ENCODE measurements at places on chromosomes 12 and 14.

GRCh38 chr12:16072678-16073077 lies 161.5 kb downstream of the DERA start:
- no peak for DNase-seq

DNA sequence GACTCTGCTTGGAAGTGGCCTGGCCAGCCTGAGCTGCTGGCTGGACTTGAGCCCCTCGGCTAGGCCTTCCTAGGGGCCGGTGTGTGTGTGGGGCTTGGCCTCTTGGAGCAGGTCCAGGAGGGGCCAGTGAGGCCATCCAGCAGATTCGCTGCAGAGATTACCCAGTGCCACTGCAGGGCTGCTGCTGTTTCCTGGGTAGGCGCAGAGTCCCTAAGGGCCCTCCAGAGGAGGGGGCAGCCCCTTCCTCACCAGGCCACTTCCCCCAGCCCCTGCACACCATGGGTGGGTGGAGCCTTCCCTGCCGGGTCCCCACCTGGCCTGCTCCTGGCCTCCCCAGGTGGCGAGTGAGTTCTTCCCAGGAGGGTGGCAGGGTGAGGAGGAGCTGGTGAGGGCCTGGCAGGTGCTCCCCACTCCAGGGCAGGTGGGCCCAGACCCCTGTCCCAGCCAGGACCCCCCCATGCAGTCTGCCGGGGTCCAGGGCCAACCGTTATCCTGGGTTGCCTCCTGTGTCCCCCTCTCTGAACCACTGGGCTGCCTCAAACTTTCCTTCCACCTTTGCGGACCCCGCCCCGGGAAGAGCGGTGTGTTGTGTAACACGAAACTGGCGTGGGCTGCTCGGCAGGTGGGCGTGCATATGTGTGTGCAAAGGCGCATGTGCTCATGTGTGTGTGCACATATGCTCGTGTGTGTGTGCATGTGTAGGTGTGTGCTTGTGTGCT lies 25.1 kb downstream of the ASPG start:
- DNase-seq, result no peak

DNA sequence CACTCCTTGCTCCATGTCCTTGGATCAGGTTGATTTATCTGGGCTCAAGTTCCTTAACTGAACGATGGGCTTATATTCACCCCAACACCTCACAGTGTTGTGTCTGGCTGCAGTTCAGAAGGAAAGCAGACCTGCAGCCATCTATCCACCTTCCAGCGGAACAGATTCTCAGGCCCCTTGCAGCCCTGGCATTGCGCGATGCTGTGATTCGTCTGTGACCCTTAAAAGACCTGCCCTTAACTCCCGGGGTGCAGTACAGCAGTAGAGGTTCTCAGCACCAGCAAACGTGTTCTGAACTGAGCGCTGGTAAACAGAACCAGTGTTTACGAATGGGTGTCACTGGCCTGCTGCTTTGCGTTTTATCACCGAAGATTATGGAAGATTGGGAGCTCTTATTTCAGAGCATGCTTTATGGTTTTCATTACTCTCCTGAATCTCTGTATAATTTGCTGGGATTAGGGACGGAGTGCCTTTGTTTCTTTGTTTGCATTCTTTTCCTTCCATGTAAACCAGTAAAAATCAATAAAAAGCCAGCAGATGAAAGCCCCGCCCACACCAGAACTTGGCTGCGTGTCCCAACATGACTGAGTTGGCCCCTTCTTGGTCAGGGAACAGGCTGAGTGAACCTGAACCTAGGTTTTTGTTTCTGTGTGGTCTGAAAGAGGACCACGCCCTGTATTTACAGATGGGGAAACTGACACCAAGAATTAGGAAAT lies 286.7 kb upstream of the CRY1 start:
- no peak for DNase-seq

- no peak for DNase-seq
Observed at GRCh38 chr12:46773586-46774321, 52.0 kb downstream of the SLC38A4 start.

DNA sequence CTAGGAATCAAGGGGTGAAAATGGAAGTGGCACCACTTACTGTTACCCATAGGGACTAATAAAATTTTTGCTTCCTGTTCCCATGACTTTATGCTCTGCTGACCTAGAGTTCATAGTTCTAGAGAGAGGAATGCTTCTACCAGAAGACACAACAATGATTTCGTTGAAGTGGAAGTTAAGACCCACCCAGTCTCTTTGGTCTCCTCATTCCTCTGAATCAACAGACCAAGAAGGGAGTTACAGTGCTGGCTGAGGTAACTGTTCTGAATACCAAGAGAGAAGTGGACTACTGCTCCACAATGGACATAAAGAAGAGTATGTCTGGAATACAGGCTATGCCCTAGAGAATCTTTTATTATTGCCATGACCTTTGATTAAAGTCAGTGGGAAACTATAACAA lies 23.5 kb upstream of the DYRK2 start:
- no peak for DNase-seq

GRCh38 chr12:15033641-15034040 lies 60.8 kb downstream of the PDE6H start:
- no peak for DNase-seq

- no peak for DNase-seq
Observed at GRCh38 chr12:41497409-41497808, 309.3 kb downstream of the PDZRN4 start.

- no peak for DNase-seq
Observed at GRCh38 chr12:69094606-69095216, 144.7 kb upstream of the CPSF6 start.

DNA sequence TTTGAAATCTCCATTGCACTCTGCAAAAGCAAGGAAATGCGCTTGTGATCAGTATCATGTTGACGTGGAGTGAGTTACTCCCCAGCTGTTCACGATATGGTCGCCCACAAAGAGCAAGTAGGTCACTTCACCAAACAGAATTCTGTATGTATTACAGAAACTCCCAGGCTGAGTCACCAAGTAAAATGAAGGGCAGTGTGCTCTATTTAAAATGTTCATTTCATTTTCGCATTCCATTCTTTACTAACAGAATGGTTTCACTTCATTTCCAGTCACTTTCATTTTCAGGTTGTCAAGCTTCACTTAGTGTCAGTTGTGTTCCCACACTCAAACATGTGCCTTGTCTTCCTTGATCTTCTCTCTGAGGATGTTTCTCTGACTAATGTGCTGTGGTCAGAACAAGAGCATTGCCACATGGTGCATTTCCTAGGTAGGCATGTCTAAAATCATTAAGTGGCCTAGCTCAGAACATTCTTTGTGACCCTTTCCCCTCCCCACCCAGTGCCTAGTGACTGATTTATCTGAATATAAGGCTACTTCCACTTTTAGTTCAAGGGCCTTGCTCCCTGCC lies 391.2 kb downstream of the RAD51B start:
- no peak for DNase-seq

DNA sequence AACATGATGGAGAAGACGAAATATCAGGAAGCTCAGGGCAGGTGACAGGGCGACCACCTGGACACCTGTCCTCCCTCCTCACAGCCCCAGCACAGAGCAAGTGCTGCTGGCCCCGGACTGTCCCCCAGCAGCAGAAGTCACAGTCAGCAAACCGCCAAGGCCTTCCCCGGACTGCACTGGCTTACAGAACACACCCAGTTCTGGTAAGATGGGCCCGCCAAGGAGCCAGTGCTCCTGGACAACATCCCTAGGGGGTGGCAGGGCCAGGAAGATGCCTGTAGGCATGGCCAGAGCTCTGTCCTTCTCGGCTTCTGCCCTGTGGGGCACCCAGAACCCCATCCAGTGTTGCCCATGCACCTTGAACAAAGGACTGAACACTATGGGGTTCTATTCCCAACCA lies 77.9 kb downstream of the BCL11B start:
- DNase-seq, result no peak

- peak; percentile 34 for DNase-seq
Observed at GRCh38 chr12:65881965-65882413, 57.7 kb downstream of the HMGA2 start.

- DNase-seq, result no peak
Observed at GRCh38 chr12:31000751-31001150, 72.9 kb upstream of the DDX11 start.

DNA sequence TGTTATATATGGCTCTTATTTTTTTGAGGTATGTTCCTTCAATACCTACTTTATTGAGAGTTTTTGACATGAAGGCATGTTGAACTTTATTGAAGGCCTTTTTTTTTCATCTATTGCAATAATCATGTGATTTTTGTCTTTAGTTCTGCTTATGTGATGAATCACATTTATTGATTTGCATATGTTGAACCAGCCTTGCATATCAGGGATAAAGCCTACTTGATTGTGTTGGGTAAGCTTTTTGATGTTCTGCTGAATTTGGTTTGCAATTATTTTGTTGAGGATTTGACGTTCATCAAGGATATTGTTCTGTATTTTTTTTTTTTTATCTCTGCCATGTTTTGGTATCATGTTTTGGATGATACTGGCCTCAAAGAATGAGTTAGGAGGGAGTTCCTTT lies 15.2 kb upstream of the ART4 start:
- DNase-seq, result no peak

- no peak for DNase-seq
Observed at GRCh38 chr14:96445844-96446710, 54.1 kb downstream of the AK7 start.

GRCh38 chr12:49943625-49943960 lies 6.9 kb upstream of the AQP2 start:
- no peak for DNase-seq

DNA sequence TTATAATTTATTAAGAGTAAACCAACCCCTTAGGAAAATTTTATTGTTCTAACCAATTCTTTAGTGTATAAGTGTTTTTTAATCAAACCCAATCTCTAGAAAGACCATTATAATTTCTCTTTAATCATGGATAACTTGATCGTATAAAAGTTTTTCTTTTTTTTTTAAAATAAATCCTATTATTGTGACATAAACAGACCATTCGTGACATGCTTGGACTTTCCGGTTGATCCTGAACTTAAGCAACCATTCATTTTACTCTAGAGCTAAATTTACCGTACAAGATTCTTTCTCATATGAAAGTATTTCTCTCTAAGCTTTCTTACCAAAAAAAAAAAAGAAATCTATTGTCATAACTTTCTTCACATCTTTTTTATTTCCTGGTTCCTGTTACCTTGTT lies 32.6 kb upstream of the SLC38A4 start:
- no peak for DNase-seq

GRCh38 chr14:81396113-81396512 lies 4.0 kb downstream of the STON2 start:
- DNase-seq, result no peak

- no peak for DNase-seq
Observed at GRCh38 chr12:112738531-112738930, 53.0 kb upstream of the RPH3A start.

DNA sequence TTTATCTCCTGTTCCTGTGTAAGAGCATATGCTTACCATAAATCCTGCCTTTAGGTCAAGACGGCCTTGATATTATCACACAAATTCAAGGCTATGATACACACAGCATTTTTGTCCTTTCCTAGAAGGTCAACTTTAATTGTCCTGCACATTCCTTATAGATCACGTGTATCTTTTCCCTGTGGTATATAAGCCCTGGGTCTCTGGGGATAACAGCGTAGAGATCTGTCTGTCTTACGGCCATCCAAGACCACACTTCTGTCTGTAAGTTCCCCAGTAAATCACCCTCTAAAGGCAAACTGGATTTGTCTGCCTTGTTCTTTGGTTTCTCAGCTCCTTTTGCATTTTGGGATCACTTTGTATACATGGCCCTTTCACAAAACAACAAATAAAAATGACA lies 69.5 kb upstream of the TCL1B start:
- no peak for DNase-seq

- no peak for DNase-seq
Observed at GRCh38 chr14:61585598-61586543, 109.4 kb upstream of the HIF1A start.

DNA sequence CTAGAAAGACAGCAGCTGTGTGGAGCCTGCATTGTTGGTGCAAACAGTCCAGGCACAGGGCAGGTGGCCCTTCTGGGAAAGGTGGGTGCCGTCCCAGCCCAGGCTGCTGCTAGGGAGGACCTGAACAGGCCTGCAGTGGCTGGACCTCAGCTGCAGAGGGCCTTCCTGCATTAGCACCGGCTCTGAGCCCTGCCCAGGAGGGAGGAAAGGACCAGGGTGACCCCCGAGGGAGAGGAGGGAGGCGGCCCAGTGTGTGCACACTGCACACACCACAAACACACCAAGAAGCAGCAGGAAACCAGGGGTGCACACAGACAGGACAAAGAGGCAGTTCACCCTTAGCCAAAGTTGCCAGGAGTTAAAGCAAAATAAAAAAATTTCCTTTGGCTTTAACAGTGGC lies 8.0 kb upstream of the PGAM5 start:
- DNase-seq, result no peak

DNA sequence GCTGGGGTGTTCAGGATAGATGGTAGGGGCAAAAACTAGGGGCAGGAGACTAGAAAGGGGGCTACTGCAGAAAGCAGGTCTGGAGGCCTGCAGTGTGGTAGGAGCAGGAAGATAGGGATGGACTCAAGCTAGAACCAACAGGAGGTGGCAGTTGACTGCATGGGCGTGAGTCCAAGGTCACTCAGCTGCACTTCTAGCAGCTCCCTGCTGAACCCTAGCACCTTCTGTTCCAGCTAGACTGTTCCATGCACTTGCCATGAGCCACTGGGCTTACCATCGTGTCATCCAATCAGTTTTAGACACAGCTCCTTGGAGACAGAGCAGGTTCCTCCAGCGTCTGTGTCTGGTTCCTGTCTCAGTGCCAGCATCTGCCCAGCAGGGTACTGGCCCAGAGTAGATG lies 11.3 kb upstream of the KRT8 start:
- no peak for DNase-seq

GRCh38 chr12:70389678-70390077 lies 23.6 kb downstream of the KCNMB4 start:
- no peak for DNase-seq

All from CD4-positive, alpha-beta T cell (primary cell).